ENCODE measurements at places on chromosomes 6 and 20.

GRCh38 chr6:126312013-126312665 is 27.8 kb upstream of the CENPW start:
- DNase-seq = no peak

DNA sequence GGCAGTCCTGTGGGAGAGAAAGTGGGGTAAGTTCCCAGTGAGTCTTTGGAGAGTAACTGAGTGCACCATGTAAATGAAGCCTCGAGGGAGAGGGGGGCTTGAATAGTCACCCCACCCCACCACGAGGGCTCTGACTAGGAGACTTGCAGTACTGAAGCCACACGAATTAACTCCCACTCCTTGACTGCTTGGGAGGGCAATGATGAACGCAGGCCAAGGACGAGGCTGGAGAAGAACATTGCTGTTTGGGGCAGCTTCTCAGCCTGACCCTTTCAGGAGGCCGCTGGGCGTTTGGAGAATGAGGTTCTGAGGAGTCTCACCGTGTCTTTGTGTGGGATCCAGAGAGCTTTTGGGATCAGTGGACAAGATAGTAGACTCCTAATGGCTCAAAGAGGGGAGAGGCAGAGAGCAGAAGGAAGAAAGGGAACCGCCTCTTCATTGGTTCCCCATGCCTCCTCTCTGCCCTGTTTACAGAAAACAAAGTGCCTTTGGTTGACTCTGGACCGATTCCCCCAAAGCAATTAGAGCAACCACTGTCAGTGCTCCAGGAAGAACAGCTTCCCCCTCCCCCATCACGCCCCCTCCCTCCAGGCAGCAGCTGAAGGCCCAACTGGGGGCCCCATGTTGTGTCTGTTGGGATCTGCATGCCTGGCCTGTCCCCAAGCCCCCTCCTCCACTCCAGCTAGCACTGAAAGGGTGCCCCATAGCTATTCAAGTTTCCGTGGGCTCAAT is 41.7 kb upstream of the CDKN1A start:
- no peak for DNase-seq

DNA sequence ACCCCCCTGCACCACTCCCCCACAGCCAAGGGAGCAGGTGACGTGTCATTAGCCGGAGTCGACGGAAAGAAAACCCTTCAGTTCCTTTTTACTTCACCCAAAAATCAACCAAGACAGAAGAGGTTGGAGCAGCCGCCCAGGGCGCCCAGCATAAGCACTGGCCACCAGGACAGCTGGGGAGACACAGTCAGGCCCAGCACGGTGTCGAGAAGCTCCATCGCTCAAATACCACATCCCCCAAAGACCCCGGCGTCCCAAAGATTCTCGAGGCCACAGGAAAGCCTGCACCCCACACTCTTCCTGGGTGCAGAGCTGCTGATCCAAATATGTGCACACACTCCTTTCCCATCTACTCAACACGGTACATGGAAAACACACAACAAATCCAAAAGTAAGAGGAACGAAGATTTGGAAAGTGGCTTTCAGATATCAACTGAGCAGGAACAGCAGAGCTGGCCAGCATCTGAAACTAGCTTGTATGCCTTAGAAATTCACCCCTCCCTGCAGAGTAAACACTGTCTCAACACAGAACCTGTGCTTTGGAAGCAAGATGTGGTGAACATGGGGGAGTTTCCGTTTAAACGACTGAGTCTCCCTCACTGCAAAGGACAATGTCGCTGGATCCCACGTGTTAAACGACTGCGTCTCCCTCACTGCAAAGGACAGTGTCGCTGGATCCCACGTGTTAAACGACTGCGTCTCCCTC is 54.6 kb downstream of the DLL1 start:
- DNase-seq = no peak

GRCh38 chr20:1010659-1011058 is 8.5 kb upstream of the RSPO4 start:
- DNase-seq = no peak

- no peak for DNase-seq
These were observed 3.0 kb downstream of the GABRR1 start for GRCh38 chr6:89214197-89214596.

DNA sequence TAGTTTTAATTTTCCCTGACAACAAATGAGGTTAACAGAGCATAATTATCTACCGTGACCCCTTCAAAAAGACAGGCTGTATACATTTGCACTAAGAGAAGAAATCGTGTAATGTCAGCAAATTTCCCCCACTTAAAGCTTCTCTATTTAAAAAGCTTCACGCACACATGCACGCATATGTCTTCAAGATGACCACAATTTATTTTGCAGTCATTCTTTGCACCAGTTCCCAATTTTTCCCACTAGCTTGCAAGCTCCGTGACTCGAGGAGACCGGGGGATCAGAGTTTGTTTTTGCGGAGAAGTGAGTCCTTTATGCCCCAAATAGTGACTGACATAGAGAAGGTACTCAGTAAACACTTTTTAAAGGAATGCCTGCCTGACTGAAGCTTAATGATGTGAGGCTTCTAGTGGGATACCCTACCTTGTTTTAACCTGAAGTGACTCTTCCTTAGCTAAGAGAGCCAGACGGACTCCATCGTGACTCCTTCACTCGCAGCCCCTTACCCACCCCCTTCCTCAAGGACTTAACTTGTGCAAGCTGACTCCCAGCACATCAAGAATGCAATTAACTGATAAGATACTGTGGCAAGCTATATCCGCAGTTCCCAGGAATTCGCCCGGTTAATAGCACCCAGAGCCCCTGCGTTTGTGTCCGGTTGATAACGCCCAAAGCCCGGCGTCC is 9.3 kb upstream of the NQO2 start:
- no peak for DNase-seq

DNA sequence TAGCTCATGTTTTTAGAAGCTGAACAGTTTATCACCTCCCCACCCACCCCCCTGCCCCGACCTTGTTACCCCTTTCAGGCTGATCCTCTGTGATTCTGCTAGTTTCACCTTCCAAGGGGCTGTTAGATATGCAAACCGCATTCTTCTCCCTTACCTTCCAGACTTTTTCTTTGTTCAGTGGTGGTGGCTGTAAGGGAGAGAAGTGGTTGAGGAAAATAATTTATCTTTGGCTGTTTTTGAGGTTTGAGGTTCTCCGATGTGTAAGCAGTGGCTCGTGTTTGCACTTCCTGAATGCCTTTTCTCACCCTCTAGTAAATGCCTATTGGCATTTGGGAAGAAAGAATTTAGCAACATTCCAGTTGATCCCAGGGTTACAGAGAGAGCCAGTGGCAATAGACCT is 69.4 kb upstream of the KCNG1 start:
- no peak for DNase-seq

GRCh38 chr6:116349216-116349615 is 21.5 kb upstream of the DSE start:
- no peak for DNase-seq

DNA sequence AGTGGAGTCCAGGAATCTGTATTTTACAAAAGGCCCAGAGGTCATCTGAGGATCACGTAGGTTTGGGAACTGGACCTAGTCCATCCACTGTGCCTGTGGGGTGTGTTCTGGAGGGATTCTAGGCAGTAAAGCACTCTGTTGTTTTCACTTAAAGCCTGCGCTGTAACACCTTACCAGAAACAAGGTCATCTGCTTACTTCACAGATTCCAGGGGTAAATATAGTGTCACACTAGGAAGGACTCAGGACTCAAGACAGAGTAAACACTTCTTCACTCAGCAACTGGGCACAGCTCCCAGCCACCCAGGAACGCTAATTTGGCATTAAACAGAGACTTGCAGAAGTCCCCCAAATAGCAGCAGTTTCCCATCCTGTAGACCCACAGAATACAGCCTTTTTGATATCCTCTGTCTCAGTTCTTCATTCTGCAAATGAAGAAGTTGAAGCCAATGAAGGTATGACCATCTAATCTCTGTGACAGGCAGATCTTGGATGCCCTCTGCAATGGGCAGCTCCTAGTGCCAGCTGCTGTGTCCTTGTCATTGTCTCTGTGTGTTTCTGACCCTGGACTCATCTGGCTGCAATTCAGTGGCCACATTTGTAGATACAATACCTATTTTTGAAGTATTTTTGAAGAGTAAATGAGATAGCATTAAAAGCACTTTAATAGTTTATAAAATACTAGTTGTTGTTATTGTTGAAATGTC is 129.1 kb downstream of the SLC24A3 start:
- no peak for DNase-seq

DNA sequence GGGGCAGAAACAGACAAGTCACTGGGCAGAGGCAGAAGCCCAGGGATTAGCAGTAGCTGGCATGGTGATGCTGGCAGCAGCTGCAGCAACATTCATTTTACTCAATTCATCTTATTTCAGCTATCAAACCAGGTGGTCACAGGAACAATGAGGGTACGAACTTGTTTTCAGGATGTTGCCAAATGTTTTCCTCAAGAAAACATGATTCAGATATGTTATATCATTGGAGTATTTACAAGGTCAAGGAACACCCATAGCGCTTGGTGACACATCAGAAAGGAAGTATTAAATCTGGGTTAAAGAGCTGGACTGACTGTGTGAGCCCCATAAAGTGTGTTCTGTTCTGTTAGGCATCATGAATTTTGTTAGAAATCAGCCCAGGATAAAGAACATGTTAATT is 456.9 kb upstream of the ID4 start:
- no peak for DNase-seq

DNA sequence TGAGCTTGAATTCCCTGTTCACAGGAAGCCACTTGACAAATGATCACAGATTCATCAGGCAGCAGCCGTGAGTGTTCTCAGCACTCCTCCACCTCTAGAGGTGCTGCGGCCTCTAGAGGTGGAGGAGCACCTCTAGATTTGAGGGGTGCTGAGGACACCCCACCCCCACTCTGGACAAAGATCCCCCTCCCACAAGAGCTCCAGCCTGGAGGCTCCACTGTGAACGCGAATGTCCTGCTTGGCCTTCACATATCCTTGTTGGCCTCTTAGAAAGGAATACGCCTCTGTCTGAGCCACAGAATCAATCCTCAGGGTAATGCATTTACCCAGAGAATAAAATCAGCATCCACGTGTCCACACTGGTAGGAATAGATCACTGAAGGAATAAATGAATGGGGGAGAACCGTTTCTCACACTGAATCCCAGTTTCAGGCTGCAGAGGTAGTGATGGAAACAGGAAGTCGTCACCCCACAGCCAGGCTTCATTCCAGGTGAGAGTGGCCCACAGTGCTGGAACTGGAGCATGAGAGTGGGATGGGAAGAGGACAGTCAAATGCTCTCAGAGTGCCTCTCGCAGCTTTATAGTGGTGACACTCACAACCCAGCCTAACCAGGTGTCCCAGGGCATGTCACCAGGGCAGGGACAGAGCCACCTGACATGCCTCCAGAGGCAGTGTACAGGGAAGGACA is 16.6 kb downstream of the NPEPL1 start:
- no peak for DNase-seq

DNA sequence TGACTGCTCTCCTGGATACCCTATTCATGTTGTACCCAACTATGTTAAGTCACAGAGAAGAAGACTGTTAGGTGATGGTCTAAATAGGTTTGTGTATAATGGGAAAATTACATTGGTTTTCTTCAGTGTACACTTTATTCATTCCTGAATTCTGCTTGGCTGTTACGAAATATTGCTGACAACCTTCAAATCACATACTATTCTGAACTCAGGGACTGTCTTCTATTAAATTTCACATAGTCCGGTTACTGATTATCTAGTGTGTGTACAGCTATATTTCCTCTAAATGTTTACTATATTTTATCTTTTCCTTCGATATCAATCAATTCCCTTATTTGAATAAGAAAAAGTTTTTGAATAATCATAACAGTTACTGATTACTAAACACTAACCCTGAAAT is 1090.3 kb upstream of the CITED2 start:
- no peak for DNase-seq

DNA sequence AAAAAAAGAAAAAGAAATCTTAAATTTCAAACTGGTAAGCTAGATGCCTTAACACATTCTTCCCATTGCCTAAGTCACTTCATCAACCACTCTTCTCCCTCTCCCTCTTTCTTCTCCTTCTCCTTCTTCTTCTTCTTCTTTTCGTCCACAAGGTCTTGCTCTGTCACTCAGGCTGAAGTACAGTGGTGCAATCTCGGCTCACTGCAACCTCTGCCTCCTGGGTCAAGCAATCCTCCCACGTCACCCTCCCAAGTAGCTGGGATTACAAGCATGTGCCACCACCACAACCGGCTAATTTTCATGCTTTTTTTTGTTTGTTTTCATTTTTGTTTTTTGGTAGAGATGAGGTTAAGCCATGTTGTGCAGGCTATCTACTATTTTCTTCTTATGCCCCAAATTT is 60.2 kb downstream of the GPR63 start:
- no peak for DNase-seq

- DNase-seq = no peak
These were observed 119.6 kb upstream of the FOXO3 start for GRCh38 chr6:108441141-108441540.

DNA sequence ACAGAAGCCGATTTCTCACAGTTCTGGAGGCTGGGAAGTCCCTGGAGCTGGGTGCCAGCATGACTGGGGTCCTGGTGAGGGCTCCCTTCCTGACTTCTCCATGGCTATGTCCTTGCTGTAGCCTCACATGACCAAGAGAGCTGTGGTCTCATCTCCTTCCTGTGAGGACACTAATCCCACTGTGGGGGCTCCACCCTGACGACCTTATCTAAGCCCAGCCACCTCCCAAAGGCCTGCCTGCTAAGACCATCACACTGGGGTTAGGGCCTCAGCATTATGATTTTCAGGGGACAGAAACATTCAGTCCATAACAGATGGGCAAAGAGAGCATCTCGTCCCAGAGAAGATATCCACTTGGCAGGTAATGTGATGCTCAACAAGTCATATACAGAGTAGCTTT is 16.8 kb downstream of the RPP40 start:
- DNase-seq = no peak

DNA sequence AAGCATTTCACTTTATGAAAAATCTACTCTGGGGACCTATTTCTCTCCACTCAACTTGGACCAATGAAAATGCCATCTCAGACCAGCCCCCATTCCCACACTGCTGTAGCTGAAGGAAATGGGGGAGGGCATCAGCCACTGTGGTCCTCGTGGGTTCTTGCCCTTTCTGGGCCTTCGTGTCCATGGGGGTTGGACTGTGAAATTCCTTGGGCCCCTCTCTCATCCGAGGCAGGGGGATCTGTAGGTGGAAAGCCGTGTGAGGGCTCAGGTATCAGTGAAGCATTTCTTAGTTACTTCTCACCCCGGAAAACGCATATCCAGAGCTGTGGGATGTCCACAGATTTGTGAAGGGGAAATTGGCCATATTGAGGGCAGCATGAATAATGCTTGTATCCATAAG is 147.9 kb downstream of the CDC5L start:
- no peak for DNase-seq
